ENCODE measurements at places on chromosomes 3 and 15. TPM values are rescaled to one million over a fixed set of nuclear protein-coding genes. Genes with fewer than 3 reads are reported as not detected.

DNA sequence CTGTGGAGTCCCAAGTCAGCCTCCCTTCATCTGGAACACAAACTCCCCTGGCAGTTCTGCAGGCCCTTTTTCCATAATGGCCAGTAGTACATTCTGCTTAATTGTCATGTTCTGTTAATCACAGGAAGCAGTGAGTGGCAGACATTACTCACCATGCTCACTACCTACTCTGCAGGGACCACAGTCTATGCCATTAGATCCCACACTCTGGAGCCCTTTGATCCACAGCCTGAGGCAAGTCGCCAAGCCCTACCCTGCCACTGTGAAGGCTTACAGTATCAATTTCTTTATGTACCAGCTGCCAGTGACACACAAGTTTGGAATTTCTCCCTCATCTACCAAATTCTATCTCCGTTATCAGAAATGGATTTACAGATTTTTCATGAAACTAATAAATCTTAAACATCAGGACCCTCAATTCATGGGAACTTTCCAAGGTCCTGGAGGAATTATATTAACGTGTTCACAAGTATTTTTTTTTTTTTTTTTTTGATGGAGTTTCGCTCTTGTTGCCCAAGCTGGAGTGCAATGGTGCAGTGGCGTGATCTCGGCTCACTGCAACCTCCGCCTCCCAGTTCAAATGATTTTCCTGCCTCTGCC is 20.6 kb upstream of the WWTR1 start:
- DNase-seq: no peak

Gene FEZF2
- not detected for polyA plus RNA-seq

DNA sequence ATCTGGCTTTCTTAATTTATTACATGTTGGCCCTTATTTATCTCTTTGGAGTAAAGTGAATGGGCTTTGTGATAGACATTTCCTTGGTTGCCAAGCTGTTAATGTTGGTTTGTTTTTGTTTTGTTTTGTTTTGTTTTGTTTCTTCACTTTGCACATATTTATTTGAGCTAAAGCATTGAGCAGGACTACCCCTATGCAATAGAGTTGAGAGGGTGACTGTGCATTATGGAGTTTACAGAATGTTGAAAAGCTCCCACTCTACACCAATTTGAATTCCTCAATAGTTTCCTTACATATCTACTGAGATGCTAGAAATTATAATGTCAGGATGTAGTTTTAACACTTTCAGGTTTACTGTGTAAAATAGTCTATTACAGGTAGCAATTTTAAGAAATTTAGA is 462.8 kb upstream of the CBLB start:
- DNase-seq: no peak

- no peak for DNase-seq
Measured at GRCh38 chr3:196660381-196661166, 21.1 kb downstream of the NRROS start.

- DNase-seq: no peak
Measured at GRCh38 chr15:63301088-63301487, 23.7 kb downstream of the APH1B start.

Gene FOXB1
- polyA plus RNA-seq: not detected

DNA sequence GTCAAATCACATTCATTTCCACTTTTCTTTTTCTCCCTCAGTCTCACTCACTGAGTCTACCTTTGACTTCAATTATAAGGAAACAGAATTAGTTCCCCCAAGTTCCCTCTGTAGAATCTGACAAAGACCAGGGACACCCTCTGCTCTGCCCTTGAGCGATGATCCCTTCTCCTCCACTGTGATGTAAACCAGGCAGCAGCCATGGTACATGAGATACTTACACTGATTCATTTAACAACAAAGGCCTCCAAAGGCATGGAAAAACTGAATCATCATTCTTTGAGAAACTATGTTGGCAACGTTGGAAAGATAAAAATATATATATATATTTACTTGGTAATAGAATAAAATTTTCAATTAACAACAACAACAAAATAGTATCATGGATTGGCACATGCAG is 84.1 kb downstream of the P3H2 start:
- DNase-seq: no peak

DNA sequence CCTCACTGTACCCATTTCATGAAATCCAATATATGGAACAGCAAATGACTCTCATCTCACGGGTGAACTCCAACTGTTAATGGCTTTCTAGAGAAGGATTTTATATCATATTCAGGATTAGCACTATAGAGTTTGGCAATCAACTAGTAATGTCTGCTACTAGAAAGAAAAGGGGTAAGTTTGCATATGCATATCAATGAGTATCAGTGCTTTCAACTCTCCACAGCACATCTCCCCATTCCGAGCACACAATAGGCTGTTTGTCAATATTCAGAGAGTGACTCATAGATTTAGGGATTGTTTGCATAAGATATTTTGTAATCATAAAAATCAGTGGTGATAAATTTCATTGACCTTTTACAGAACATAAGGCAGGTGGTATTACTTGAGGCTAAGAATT is 163.2 kb upstream of the LMCD1 start:
- no peak for DNase-seq
